Activated CD8-positive, alpha-beta memory T cell treated with anti-CD3 and anti-CD28 coated beads, Interleukin-2, amount 50 U/mL, for 48 hours (primary cell): ENCODE measurements at places on chromosomes 11 and 22.

DNA sequence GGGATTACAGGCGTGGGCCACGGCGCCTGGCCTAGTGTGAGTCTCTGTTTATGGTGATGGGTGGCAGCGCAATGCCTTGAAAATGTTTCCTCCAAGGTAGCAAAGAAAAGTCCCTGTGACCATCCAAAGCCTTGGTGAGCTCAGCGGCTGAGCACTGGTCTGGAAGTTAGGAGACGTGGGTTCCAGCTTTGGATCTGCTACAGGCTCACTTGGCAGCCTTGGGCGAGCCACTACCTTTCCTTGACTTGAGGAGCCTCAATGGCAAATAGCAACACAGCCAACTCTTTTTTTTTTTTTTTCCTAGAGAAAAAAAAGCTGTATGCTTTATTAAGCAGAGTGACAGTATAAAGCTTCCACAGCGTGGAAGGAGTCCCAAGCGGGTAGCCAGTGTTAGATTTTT, 61.3 kb upstream of the RASD2 start:
- no peak for DNase-seq

- no peak for DNase-seq
Measured at GRCh38 chr11:117269856-117270255, 21.3 kb upstream of the BACE1-AS start.

DNA sequence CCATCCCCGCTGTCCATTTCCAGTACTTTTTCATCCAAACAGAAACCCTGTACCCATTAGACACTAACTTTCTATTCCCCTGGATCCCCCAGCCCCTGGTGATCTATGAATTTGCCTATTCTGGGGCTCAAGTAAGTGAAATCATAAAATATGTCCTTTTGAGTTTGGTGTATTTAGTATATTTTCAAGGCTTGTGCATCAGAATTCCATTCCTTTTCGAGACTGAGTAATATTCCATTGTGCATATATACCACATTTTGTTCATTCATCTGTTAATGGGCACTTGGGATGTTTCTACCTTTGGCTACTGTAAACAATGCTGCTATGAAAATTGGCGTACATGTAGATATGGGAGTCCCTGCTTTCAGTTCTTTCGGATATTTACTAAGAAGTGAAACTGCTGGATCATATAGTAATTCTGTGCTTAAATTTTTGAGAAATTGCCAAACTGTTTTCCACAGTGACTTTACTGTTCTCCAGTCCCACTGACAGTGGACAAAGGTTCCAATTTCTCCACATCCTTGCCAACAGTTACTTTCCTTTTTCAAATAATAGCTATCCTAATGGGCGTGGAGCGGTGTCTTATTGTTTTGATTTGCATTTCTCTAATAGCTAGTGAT, 16.1 kb downstream of the APLP2 start:
- no peak for DNase-seq

DNA sequence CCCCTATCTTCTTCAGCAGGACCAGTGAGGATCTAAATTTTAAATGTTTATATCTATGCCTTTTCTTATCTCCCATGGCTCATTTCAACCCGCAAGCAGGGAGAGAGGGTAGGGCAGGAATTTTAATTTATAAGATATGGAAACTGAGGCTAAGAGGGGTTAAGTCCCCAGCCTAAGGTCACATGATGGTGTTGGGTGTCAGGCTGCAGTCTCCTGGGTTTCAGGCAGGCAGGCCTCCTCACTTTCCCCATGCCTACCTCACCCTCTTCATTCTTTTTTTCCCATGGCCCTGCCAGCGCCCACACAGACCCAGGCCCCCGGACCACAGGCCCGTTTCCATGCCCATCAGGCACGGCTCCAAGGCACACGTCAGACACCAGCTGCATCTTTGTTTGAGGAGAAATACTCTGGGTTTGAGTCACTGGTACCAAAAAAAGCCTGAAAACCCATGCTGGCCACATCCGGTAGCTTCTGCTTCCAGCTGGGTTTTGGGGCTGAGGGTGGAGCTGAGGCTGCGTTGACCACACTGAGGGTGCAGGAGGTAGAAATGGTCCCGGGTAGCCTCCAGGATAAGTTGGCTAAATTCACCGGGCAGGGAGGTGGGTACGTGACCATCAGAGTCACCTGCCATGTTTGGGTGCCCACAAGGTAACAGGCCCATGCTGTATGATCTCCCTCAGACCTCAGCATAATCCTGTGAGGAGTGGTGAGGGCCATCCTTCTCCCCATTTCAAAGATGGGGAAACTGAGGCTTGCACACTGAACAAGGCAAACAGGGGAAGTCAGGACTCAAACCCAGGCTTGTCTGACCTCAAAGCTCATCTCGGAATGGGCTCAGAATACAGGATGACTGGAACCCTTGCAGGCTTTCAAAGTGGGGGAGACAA, 7.5 kb downstream of the CRYBB1 start:
- peak; percentile 69 for DNase-seq

GRCh38 chr22:42632096-42632495, 8.3 kb downstream of the ATP5MGL start:
- DNase-seq: no peak

GRCh38 chr11:66277471-66278362, at the start of gene CNIH2:
TSS of gene CNIH2 (plus strand) at chr11:66278175. CDS start at chr11:66278457, 282 bp downstream.
- DNase-seq: peak; percentile 65
